ENCODE measurements at places on chromosomes 16 and 17. TPM values are rescaled to one million over a fixed set of nuclear protein-coding genes. Genes with fewer than 3 reads are reported as not detected.

LGALS9C gene
- not detected for total RNA-seq

DNAH9 gene
- not detected for total RNA-seq

CD300H gene
- total RNA-seq, result not detected

KRT17 gene
- total RNA-seq, result 0.29 TPM

TBC1D3H gene
- total RNA-seq, result not detected

KDM6B gene
- 0.93 TPM for total RNA-seq

- DNase-seq, result no peak
Observed at GRCh38 chr16:65120831-65121721, 787 bp downstream of the CDH11 start.

DNA sequence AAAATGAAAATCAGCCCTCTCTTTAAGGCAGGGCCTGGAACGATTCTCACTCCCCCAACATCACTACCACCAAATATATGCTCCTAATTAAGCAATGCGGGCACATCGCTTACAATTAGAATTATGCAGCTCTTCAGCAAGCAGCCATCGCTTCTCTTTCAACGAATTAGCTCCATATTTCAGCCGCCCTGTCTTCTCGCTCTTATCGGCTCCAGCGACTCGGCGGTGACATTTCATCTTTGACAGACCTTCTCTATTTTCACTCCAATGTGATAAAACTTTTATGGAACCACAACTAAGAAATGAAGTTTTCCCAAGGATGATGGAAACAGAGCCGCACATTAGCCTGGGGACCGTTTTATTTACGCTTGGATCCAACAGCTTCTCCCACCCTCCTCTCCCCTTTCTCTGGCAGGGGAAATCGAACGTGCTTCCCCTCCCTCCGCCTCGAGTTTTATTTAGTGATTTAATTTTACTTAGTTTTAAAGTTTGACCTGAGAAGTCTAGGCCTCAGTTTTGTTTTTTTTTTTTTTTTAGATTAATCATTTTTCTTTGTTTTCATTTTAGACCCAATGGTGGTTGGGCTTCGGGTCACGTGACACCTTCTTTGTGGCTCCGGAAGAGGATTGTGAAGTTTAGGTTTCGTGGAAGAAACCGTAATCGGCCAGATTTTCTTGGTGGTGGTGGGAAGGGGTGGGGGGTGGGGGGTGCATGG lies 3.1 kb upstream of the HOXB2 start:
- no peak for DNase-seq

- DNase-seq, result no peak
Observed at GRCh38 chr16:50532576-50532975, 15.6 kb upstream of the NKD1 start.

DNA sequence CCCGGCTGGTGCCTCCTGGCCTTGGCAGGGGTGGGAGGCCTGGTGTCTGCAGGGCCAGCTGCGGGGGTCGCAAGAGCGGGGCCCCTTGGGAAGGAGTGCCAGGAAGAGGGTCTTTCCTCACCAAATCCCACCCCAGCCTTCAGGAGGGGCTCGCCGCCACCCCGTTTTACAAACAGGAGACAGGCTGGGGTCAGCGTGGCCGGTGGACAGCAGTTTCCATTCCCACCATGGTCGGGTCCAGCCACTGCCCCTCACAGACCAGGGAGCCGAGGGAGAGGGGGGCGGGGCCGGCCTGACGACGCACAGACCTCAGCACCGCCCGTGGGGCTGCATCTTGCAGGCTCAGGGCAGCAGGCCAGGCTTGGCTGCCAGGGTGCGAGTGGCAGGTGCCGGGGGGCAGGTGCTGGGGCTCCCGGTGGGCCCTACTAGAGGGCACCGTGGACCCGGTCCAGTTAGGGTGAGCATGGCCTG lies 7.6 kb downstream of the CBFA2T3 start:
- no peak for DNase-seq

DNA sequence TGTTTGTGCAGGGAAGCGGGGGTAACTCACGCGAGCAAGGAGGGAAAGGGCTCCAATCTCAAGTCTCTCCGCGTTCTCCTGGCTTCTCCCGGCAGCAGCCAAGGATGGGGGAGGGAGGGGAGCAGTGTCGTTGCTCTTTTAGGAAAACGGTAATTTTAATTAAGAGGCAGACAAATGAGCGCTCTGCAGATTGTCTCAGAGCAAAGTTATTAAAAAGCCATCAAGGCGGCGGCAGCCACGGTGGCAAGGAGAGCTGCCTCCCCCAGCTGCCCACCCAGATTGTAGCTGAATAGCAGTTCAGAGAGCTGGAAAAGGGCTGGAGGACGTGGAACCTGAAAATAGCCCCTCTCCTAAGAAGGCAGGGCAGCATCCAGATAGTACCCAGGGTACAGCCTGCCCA lies 11.6 kb downstream of the SRCIN1 start:
- no peak for DNase-seq

DNA sequence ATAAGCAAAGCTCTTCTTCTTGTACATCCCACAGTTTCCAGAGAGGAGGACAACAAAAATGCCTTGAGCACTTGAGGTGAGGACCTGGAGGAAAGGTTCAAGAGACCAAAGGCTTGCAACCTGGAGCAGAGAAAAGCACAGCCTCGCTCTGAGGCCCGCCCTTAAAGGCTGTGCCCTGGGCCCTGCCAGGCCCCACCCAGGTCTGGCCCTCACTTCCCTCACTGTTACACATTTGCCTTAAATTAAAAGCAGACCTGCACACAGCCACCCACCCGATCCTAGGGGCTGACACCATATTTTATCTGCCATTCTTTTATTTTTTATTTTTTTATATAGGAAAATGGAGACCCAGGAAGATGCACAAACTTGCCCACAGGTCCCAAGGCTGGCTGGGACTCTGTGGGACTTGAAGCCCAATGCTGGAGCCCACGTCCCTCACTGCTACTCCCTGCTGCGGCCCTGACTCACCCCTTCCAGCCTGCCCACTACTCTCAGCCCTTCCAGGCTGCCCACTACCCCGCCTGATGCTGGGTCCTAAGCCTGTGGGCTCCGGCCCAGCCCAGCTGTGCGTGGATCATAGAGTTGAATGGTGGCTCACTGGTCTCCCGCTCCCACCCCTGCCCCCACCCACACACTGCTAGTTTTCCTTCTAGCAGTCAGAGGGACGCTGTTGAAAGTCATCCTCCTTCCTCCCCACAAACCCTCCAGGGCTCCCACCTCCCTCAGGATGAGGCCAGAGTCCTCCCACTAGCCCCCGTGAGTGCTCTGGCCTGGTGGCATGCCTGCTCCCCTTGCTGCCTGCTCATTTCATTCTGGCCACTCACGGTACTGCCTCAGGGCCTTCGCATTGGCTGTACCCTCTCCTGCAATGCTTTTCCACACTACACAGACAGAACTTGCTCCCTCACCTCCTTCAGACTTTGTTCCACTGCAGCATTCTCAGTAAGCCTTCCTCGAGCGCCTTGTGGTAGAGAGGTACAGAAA lies 77.6 kb upstream of the MED9 start:
- no peak for DNase-seq

DNA sequence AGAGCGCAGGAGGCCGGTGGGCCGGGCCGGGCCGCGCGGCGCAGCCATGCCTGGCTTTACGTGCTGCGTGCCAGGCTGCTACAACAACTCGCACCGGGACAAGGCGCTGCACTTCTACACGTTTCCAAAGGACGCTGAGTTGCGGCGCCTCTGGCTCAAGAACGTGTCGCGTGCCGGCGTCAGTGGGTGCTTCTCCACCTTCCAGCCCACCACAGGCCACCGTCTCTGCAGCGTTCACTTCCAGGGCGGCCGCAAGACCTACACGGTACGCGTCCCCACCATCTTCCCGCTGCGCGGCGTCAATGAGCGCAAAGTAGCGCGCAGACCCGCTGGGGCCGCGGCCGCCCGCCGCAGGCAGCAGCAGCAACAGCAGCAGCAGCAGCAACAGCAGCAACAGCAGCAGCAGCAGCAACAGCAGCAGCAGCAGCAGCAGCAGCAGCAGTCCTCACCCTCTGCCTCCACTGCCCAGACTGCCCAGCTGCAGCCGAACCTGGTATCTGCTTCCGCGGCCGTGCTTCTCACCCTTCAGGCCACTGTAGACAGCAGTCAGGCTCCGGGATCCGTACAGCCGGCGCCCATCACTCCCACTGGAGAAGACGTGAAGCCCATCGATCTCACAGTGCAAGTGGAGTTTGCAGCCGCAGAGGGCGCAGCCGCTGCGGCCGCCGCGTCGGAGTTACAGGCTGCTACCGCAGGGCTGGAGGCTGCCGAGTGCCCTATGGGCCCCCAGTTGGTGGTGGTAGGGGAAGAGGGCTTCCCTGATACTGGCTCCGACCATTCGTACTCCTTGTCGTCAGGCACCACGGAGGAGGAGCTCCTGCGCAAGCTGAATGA lies 606 bp downstream of the THAP11 start:
- no peak for DNase-seq

GRCh38 chr17:45662432-45662831 lies 121.7 kb upstream of the CRHR1 start:
- no peak for DNase-seq

- no peak for DNase-seq
Observed at GRCh38 chr16:29868396-29869009, 5.5 kb upstream of the CDIPT start.

DNA sequence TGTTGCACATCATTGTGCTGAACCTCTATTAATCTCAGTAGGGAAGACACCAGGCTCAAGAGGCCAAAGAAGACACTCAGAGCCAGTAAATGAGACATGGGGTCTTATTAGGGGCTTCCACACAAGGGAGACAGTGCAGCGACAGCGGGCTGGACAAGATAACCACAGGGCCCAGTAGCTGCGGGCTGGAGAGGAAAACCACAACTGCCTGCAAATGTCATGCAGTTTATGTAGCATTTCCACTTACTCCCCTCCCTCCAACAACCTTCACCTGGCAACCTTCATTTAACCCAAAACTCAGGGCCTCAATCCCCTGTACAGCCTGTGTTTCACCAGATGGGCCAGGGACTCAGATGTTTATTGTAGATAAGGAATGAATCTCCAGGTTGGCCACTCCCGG lies 185.6 kb downstream of the UTP18 start:
- no peak for DNase-seq

GRCh38 chr17:75684249-75684648 lies 17.1 kb downstream of the SAP30BP start:
- peak; percentile 68 for DNase-seq

DNA sequence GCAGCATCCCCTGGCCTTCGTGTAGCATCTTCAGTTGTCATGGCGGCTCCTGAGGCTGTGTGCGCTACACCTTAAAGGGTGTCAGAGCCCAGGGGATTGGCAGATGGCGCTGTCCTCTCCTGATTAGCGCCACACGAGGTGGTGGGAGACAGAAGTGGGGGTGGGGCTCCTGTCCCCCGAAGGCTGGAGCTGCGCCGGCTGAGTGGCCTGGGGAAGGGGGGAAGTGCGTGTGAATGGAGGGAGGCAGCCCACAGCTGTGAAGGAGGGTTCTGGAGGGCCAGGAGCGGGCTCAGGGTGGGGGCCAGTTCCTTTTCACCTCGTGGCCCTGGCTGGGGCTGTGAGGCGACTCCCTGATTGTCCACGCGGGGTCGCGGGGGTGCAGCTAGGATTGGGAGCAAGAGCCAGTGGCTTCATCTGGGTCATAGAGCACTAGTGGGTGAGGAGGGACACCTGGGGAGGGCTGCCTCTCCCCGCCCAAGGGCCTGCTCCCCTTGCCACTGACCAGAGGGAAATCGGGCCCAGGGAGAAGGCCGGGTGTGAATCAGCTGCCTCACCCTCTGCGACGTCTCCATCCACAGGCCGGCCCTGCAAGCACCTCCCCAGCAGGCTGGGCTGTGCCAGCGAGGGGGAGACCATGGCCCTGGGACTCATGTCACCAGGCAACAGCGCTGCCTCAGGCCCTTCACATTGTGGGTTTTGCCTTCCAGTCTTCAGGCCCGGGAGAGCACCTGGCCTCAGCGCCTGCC lies 14.1 kb downstream of the BAHCC1 start:
- no peak for DNase-seq

DNA sequence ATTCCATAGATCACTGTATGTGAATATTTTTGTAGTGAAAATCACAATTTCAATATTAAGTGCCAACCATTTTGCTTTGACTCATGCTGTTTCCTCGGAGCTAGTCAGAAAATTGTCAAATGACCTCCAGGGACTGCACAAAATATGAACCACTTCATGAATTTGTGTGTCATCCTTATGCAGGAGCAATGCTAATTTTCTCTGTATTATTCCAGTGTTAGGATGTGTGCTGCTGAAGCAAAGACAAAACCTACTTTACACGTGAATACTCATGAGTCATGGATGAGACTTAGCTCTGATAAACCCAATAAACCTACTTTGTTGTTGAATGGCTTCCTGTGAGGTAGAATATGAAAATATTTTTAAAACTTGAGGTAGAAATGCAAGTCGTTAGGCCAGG lies 65.2 kb downstream of the SHCBP1 start:
- peak; percentile 22 for DNase-seq

DNA sequence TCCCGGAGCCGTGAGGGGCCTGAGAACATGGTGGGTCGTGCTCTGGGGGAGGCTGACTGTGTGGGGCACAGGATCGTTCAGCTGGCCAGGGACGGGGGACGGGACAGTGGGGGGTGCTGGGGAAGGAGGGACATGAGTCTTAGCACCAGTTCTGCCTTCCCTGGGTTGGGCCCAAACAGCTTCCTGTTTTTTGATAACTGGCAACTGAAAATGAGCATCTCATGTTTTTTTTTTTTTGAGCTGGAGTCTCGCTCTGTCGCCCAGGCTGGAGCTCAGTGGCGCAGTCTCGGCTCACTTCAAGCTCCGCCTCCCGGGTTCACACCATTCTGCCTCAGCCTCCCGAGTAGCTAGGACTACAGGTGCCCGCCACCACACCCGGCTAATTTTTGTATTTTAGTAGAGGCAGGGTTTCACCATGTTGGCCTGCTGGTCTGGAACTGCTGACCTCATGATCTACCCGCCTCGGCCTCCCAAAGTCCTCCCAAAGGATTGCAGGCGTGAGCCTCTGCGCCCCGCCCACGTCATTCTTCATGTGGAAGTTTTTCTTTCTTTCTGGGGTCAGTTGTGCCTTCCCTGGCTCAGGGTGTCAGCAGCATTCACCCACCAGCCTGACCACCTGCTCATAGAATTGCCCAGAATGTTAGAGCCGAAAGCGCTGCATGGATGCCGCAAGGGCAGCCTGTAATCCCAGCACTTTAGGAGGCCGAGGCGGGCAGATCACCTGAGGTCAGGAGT lies 6.4 kb downstream of the ASPSCR1 start:
- no peak for DNase-seq

DNA sequence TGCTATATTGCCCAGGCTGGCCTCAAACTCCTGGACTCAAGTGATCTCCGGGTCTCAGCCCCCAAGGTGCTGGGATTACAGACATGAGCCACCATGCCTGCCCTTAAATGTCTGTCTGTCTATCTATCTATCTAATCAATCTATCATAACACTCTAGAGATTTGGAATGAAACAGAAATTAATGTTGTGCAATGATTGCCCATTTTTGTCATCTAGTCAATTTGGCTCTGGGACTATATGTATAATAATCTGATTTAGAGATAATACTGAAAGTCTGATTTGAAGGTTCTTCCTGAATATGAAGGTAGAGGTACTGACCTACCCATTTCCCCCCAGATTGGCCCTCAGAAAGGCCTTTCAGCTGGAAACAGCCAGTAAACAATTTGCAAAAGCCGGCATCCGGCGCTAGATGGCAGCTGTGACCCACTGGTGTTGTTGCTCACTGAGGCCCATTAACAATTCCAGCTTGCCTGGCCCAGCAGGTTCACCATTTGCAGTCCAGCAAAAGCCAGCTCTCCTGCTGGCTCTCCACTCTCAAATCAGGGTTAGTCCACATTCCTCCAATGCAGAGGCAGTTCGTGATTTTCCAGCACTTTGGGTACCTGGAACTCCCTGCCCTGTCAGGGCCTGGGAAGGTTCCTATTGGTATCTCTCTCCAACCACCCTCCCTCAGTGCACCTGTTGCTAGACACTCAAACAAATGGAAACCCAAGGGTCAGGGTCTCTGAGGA lies 22.9 kb upstream of the C16orf87 start:
- DNase-seq, result peak; percentile 67
